ENCODE measurements at places on chromosomes 1 and 21.

DNA sequence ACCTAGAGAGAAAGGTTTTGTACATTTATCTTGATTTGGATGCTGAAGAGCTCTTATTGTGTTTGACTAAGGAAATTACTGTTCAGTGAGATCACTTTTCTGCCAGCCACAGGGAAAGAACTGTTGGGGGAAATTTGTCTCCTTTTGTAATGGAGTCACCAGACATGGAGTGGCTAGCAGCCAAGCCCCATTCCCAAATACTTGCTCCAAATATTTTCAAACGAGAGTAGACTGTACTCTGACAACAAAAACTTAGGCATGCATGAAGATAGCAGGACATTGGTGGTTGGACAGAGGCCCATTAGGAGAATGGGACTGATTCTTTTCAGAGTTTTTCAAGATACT, 21.1 kb downstream of the IPO9 start:
- DNase-seq, result no peak

DNA sequence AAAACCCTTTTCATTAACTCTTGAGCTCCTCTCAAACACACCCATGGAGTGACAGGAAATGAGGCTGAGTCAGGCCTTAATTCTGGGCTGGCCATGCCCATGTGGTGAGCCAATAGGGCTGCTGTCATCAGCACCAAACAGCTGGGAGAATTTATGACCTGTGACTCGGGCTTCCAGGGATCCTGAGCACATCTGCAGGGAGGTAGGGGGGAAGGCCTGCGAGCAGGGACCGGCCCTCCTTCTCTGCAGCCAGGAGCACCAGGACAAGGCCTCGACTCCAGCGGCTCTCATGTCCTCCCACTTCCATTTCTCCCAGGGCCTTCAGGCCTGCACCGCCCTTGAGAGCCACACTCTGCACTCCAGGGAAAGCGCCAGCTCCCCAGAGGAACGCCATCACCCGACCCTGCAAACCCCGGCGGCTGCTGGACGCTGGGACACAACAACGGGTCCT, 14.6 kb downstream of the RIPK4 start:
- peak; percentile 97 for DNase-seq

DNA sequence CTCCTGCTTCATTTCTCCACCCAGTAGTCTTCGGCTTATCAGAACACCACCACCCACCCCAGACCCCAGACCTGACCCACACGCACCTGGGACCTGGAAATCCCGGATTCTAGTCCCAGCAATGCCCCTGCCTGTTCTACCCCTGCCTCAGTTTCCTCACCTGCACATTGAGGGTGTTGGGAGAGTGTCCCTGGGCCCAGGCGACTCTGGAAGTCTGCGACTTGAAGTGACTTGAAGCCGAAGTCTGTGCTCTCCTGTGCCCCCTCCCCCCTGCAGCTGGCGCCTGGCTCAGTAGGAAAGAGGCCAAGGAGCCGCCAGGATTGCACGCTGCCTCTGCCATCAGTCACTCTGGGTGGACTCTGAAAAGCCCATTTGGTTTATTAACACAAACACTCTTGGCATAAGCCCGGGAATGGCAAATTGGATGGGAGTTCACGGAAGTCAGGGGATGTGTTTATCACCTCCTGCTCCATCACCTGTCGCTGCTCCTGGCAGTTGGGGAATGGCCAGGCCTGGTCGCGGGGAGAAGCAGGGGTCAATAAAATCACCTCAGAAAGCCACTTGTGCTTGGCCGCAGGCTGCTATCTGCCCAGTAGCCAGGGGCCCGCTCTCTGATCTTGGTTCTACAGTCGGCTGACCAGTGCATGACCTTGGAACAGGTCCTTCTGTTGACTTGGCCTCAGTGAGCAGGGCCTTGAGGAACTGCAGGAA, 132.7 kb downstream of the ACTL8 start:
- DNase-seq, result no peak

- DNase-seq, result peak; percentile 6
Measured at GRCh38 chr1:215418876-215419447, 148.1 kb upstream of the KCTD3 start.

DNA sequence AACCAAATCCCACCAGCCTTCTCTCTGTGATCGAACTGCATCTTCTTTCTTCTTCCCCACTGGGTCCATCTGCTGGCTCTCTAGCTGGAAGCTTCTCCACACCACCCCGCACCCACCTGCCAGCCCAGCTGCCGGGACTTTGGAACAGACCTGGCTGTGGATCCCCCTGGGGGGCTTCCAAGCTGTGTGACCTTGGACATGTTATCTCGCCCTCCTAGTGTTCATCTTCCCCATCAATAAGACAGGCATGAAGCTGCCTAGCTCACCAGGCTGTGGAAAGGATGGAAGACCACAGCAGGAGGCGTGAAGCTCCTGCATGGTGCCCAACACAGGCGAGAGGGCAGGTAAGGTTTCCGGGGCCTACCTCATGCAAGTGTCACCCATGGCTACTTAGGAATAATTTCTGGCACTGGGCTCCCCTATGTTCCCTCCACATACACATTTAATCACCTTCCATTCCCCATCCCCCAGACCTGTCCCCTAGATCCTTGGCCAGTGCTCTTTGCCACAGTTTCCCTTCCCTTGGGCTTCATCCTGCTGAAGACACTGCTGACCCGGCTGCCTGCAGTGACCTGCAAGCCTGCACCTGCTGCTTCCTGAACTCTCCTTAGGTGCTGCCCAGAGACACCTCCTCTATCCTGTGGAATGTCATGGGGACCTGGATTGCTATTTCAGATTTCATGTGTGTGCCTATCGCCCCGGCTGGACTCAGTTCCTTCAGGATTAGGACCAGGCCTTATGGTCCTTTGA, 13.2 kb upstream of the C2CD2 start:
- no peak for DNase-seq

DNA sequence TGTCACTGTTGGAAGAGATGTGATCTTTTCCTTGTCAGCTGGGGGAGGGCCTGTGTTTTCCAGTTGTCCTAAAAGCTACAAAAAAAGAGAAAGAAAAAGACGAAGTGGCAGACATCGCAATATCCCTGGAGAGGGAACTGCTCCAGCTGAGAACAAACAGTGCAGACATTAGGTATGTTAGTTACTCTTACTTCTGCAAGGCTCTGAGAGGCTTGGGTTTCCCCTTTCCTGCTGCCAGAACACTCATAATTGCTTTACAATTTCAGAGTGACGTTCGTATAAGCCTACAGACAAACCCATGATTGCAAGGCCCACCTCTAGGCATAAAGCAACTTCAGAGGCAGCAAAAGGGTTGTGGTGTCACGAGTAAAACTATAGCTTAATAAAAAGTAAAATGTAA, 31.1 kb downstream of the CD160 start:
- DNase-seq, result no peak

GRCh38 chr1:117754061-117754969, 148.5 kb downstream of the TENT5C start:
- DNase-seq, result no peak

GRCh38 chr21:38475519-38475918, 22.8 kb downstream of the ERG start:
- DNase-seq, result no peak

All from HFF-Myc (cell line).